ENCODE measurements at places on chromosomes 6 and 20.

GRCh38 chr20:57265336-57265996, 975 bp downstream of the BMP7 start:
- DNase-seq = no peak

DNA sequence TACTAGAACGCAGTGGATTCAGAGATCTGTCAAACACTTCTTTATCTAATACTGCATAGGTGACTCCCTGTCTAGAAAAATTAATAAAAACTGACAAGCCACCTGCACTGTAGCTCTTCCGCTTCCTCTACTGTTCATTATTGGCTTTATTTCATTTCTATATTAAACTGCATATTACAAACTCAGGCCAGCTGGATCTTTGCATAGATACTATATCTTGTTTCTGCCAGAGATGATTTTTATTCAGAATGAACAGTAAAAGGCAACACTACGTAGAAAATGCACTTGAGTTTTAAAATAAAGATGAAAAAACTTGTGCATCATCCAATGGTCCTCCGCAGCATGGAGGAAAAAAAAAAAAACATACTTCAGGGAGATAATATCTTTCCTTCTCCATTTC, 508.3 kb downstream of the PRKN start:
- DNase-seq = no peak

GRCh38 chr6:41347378-41348050, 12.1 kb downstream of the NCR2 start:
- no peak for DNase-seq

- DNase-seq = peak; percentile 12
These were observed 373.5 kb upstream of the BTBD3 start for GRCh38 chr20:11544029-11544678.

DNA sequence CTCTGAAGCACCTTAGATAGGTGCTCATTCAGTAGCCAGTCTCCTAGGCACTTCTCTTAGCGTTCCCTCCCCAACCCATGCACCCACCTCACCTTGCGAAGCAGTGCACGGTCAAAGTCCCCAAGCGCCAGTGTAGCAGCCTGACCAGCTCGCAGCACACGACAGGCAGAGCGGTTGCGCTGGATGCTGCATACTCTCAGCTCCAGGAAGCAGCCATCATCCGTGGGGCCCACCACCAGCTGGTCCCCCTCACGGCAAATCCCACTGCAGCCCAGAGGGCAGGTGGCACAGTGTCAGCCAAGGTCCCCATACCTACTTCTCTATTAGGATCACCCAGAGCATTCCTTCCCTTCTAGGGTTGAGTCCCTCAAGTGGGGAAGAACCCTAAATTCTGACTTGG, 6.5 kb downstream of the GTPBP2 start:
- DNase-seq = no peak

DNA sequence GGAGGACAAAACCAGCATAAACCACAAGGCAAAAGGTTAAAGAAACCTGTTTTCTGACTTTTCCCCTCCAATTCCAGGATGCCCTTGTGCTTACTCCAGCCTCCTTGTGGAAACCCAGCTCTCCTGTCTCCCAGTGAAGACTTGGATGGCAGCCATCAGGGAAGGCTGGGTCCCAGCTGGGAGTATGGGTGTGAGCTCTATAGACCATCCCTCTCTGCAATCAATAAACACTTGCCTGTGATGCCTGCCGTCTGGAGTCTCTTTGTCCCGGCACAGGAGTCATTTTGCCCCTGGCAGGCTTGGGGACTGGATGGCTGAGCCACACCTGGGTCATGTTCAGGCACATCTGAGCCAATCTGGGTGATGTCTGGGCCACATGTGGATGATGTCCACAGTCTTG, 26.6 kb downstream of the BPIFB1 start:
- no peak for DNase-seq

Measured in CD4-positive, alpha-beta T cell treated with Interleukin-2 at 100 ng/mL for 4 hours (primary cell).